Activated CD4-positive, alpha-beta T cell treated with anti-CD3 and anti-CD28 coated beads, Interleukin-2, amount 50 U/mL, for 24 hours (primary cell): ENCODE measurements at places on chromosomes 5 and 9.

DNA sequence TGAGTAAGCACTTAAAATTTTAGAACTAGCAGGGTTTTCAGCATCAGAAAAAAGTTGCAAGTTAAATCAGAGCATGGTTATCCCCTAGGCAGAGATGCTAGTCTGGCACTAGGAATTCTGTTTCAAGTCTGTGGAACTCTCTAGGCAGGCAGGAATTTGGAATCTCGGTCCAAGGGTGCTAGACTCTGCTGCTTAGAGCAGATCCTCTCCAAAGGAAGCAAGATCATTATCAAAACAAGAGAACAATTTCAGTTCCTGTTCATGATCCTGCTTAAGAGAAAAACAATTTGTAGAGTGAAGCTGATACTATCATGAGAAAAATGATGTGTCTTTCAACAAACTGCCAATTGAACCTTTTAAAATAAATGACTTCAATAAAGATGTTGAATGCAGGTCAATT is 420.7 kb downstream of the KIF4B start:
- DNase-seq, result no peak

DNA sequence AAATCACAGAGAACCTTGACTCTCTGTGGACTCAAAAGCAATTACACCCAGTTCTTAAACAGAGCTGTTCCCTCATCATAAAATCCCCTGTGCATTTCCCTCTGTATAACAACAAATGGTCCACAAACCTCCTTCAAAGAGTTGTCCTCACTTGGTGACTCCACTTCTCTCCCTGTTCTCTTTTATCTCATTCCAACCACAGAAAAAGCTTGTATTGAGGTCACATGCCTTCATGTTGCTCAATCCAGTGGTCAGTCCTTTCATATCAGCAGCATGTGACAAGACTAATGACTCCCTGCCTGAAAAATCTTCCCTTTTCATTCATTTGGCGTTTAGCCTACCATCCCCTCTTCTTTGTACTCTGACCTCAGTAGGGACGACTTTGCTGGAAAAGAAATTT is 158.0 kb downstream of the DEPDC1B start:
- no peak for DNase-seq

DNA sequence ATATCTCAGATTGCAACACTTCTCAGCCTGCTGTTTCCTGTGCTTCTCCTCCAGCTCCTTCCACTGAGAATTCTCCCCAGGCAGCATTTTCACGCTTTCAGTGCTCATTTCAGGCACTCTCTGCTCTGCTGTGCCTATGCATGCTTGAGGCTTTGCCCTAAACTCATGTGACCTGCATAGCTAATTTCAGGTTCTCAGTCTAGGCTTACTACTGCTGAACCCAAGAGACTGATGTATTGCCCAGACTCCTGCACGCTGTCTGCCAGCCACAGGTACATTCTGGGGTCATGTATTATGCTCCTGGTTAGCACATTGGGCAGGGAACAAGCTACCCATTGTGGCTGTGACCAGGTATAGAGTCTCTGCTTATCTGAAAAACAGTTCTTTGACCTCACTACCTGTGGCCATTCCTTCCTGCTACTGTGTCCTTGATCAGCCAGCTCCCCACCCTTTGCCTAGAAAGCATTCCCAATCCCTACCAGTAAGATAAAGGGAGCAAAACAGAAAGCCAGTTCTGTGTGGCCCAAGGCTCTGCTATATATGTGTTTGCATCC is 34.7 kb downstream of the PIP5K1B start:
- no peak for DNase-seq

DNA sequence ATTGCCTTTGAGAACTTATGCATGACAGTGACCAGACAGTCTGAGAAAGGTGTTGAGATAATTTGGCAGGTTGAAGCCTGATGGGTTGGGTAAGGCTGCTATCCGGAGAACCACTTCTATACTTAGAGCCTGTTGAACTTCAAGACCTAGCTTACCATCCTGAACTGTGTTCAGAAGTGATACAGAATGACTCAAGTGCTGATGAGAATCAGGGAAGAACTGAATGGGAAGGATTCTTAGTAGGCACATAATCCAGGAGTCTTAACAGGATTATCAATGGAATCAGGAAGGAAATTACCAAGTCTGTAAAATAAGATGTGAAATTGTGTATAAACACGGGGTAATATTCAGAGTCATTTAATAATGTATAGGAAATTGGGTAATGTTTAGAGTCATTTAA is 9.0 kb upstream of the PAPPA start:
- no peak for DNase-seq

GRCh38 chr5:118392491-118392890 is 595.9 kb downstream of the DTWD2 start:
- no peak for DNase-seq

GRCh38 chr9:28073270-28073669 is 500.0 kb upstream of the C9orf72 start:
- DNase-seq, result no peak

GRCh38 chr5:9231842-9232241 is 314.0 kb downstream of the SEMA5A start:
- DNase-seq, result no peak

DNA sequence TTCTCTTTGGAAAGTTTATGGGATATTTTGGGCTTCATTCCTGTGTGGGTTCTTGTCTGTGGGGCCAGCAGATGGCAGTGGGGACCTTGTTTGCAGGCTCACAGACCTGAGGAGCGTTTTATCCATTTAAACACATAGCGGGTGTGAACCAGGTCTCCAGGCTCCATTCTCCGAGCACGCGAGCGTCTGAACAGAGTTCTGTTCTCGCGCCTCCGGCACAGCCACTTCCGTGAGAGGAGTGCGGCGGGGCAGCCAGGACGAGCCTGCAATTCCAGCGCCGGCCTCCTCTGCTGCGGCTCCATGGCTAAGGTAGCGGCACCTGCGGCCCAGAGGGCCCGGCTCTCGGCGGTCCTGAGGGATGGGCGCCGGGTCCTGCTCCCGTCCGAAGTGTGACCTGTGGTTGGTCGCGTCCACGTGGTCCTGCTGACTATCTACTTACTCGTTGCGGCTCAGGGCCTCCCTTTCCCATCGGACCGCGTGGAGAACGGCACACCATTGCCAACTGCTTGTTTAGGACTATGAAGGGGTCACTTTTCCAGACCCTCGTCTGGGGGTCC is 7.3 kb downstream of the NRARP start:
- no peak for DNase-seq

- no peak for DNase-seq
These were observed 197.5 kb downstream of the MAPKAP1 start for GRCh38 chr9:125509476-125509875.

GRCh38 chr9:115674091-115674490 is 479.5 kb upstream of the PAPPA start:
- no peak for DNase-seq

- DNase-seq, result no peak
These were observed 38.2 kb downstream of the TTC39B start for GRCh38 chr9:15268782-15269181.

DNA sequence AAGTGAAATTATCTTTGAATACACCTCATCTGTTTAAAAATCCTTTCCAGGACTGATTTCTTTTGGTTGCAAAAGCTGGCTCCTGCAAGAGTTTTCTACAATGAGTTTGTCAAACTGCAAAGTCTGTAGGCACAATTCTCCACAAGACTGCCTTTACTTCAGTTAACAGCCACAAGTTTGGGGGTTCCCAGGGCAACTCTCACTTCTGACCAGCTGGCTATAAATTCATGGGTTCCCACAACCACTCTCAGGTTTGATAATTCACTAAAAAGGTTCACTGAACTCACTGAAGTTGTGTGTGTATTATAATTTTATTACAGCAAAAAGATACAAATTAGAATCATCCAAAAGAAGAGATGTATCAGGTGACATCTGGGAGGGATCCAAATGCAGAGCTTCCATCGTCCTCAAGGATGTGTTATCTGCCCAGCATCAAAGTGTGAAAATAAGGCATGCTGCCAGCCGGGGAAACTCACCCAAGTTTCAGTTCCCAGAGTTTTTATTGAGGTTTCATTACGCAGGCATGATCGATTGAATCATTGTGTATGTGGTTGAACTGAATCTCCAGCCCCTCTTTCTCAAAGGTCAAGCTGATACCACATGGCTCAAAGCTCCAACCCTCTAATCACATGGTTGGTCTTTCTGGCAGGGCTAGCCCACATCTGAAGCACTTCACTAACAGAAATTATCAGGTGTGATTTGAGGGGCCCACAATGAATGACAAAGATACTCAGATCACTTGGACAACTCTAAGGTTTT is 19.0 kb upstream of the PSIP1 start:
- no peak for DNase-seq

- DNase-seq, result no peak
These were observed 33.1 kb upstream of the PRXL2C start for GRCh38 chr9:96688187-96688586.

DNA sequence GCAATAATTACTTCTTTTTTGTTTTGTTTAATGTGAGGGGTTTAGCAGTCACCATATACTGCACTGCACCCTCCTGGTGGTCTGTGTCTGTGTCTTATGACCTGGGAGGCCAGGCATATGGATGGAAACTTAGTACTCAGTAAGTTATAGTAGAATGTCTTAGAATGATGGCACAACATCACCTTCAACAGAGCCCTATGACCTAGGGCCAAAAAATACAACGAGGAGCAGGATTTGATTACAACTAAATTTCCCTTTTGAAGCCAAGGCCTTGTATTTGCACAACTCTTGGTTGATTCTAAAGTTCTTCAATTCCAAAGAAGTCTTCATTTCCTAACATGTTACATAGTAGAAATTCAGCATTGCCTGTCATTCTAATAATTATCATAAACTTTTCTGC is 422.1 kb upstream of the PIK3R1 start:
- no peak for DNase-seq
